Activated CD4-positive, alpha-beta memory T cell treated with anti-CD3 and anti-CD28 coated beads, Interleukin-2, amount 10 ng/mL, durations not matched to agents 7 days and 5 days (primary cell): ENCODE measurements at places on chromosomes 3 and 15. TPM values are rescaled to one million over a fixed set of nuclear protein-coding genes. Genes with fewer than 3 reads are reported as not detected.

- no peaks in the 10 kb centered on the region for H3K4me1 ChIP-seq
- no peak overlapping the region for H3K27ac ChIP-seq
- no peaks in the 10 kb centered on the region for H3K27me3 ChIP-seq
These were observed 321.0 kb upstream of the NAALADL2 start for GRCh38 chr3:174538151-174538550.

GRCh38 chr3:172094621-172095557 is 55.5 kb downstream of the FNDC3B start:
- no peak overlapping the region for H3K4me3 ChIP-seq
- H3K27me3 ChIP-seq, result no peaks in the 10 kb centered on the region
- peaks cover 43% of the 10 kb centered on the region for H3K4me1 ChIP-seq
- H3K36me3 ChIP-seq, result peaks cover 12% of the 10 kb centered on the region
- H3K27ac ChIP-seq, result peak overlapping the region; percentile 53

- H3K36me3 ChIP-seq, result peaks cover 27% of the 10 kb centered on the region
- no peaks in the 10 kb centered on the region for H3K27me3 ChIP-seq
- H3K4me3 ChIP-seq, result no peak overlapping the region
- H3K27ac ChIP-seq, result no peak overlapping the region
- H3K4me1 ChIP-seq, result peaks cover 10% of the 10 kb centered on the region
These were observed 23.8 kb upstream of the ANXA2 start for GRCh38 chr15:60421544-60421943.

ITIH4 gene
- 16.0 TPM for total RNA-seq

LRRC34 gene
- 6.0 TPM for total RNA-seq

DNA sequence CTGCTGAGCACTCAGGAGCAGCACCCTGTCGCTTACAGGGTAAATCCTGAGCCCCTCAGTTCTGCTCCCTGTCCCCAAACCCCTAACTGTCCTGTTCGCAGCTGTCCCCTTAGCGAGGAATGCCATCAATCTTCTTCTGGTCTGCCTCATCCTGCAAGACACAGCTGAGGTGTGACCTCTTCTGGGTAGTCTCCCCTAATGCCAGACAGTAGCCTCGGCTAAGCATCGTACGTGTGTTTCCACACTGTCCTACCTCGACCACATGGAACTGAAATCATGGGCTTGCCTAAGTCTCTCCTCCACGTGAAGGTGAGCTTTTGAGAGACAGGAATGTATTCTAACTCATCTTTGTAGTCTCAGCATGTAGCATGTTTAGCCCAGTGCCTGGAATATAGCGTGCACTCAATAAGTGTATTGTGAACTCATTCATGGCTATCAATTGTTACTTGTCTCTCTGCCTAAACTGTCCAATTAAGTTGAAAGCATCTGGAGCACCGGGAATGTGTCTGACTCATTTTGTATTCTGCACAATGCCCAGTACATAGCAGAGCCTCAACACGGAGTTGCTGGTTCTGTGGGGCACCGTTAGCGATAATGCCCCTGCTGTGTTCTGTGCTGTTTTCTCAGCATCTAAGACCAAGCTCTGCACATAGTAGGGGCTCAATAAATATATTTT is 90.2 kb downstream of the HES1 start:
- H3K27ac ChIP-seq, result no peak overlapping the region
- peaks cover 72% of the 10 kb centered on the region for H3K27me3 ChIP-seq
- peaks cover 12% of the 10 kb centered on the region for H3K36me3 ChIP-seq
- H3K4me3 ChIP-seq, result no peak overlapping the region
- H3K4me1 ChIP-seq, result peaks cover 22% of the 10 kb centered on the region

DNA sequence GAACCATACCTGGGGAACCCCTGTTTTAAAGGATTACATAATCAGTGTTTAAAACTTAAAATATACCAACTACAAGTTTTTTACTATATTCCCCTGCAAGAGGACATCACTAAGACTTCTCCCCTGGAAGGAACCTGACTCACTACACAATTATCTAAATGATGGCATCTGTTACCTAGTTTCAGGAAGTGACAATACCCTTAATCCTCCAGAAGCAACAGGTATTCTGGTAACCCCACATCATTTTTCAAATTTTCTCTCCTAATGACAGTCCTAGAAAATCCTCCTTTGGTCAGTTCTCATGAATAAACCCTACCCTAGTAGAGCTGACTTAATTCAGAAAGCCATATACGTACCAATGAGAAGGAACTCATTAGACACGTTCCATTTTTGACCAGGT is 78.4 kb downstream of the RFX7 start:
- H3K4me3 ChIP-seq, result no peak overlapping the region
- H3K4me1 ChIP-seq, result peaks cover 45% of the 10 kb centered on the region
- H3K36me3 ChIP-seq, result peaks cover 22% of the 10 kb centered on the region
- DNase-seq, result no peak

- no peak overlapping the region for H3K27ac ChIP-seq
- H3K4me1 ChIP-seq, result no peaks in the 10 kb centered on the region
- DNase-seq, result no peak
These were observed 47.3 kb upstream of the TCF12 start for GRCh38 chr15:56871185-56871584.

GRCh38 chr15:40095371-40096093 is 13.1 kb downstream of the BMF start:
- no peaks in the 10 kb centered on the region for H3K27me3 ChIP-seq
- H3K4me1 ChIP-seq, result peaks cover 67% of the 10 kb centered on the region
- H3K4me3 ChIP-seq, result no peak overlapping the region
- no peak for DNase-seq

DNA sequence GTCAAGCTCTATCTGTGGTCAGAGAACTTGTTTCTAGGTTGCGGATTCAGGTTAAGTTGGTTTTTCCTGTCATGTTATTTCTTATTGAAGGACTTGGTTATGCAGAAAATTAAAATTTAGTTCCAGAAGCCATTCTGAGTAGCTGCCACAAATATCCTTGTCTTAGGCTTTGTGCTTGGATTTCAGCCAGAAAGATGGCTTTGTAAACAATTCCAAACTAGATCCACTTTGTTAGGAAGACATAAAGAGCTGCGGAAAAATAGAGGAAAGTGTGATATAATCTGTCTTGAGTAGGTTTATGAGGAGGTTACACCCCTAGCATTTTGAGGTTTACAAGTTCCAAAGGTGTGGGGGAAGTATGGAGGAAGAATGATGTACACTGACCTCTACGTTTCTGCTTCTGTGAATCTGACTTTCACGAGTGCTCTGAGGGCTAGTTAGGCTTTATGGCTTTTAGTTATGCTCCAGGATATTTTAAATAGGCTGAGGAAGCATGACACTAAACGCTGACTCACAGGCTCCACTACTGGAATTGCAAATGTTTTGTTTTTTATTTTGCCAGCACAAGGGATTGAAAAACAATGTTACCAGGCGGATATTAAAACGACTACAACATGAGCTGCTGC is 46.3 kb upstream of the UTS2B start:
- no peak for DNase-seq
- H3K27me3 ChIP-seq, result no peaks in the 10 kb centered on the region
- no peak overlapping the region for H3K4me3 ChIP-seq

DNA sequence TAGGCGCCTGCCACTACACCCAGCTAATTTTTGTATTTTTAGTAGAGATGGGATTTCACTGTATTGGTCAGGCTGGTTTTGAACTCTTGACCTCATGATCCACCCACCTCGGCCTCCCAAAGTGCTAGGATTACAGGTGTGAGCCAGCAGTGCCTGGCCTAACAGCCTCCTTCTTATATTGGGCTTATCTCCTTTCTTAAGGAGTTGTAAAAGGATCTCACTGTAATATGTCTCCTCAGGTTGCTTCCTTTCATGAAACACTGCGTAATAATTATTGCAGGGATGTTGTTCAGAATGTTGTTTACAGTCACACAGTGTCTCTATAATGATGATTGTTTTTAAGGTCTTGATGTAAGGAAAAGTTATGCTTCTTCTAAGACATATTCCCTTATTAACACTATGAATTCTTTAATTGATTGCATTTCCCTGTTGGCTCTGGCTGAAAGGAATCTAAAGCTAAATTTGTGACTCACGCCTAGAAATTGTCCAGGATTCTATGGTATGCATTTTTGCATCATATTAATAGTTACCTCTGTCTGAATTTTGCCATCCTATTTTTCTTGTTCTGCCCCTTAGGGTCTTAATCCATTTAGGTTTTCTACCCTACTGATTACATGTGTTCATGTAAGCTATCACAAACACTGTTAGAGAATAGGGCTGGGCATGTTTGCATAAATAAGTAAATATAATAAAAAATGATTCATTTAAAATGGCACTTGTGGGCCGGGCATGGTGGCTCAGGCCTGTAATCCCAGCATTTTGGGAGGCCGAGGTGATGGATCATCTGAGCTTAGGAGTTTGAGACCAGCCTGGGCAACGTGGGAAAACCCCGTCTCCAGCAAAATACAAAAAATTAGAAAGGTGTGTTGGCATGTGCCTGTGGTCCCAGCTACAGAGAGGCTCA is 24.5 kb upstream of the RNF111 start:
- H3K4me3 ChIP-seq, result no peak overlapping the region
- no peak for DNase-seq
- peaks cover 8% of the 10 kb centered on the region for H3K27me3 ChIP-seq
- H3K4me1 ChIP-seq, result no peaks in the 10 kb centered on the region
- no peaks in the 10 kb centered on the region for H3K36me3 ChIP-seq

DLEC1 gene
- 3.8 TPM for total RNA-seq

FBXW12 gene
- total RNA-seq, result not detected

DNA sequence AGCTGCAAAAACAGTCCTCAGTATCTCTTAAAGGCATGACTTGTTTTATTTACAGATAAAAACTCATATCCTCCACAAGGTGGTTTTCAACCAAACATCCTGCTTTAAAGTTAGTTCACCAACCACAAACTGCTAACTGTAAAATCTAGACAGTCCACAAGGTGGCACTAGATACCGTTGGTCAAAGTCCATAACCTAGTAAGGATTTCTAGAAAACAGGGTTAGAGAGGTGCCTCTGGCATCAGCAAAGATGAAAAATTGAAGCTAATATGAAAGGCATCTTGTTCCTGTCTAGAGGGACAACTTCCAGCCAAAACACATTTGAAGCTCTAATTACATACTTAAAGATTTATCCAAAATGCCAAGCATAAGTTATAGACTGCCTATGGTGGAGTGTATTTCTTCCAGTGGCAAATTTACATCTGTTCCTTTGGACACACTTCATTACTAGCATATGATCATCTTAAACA is 56.0 kb downstream of the ZMAT3 start:
- H3K4me1 ChIP-seq, result peaks cover 40% of the 10 kb centered on the region
- peak; percentile 67 for DNase-seq
- peak overlapping the region; percentile 45 for H3K27ac ChIP-seq
- H3K36me3 ChIP-seq, result peaks cover 5% of the 10 kb centered on the region
- no peak overlapping the region for H3K4me3 ChIP-seq

- peaks cover 3% of the 10 kb centered on the region for H3K4me1 ChIP-seq
- H3K27ac ChIP-seq, result no peak overlapping the region
- no peak overlapping the region for H3K4me3 ChIP-seq
- H3K27me3 ChIP-seq, result peaks cover 6% of the 10 kb centered on the region
These were observed 26.8 kb downstream of the ACAN start for GRCh38 chr15:88830016-88830415.

- peaks cover 11% of the 10 kb centered on the region for H3K27me3 ChIP-seq
- no peak for DNase-seq
- no peak overlapping the region for H3K27ac ChIP-seq
- no peaks in the 10 kb centered on the region for H3K36me3 ChIP-seq
- no peaks in the 10 kb centered on the region for H3K4me1 ChIP-seq
These were observed 24.3 kb downstream of the CLDN11 start for GRCh38 chr3:170442947-170443346.

- no peaks in the 10 kb centered on the region for H3K27me3 ChIP-seq
- peaks cover 42% of the 10 kb centered on the region for H3K36me3 ChIP-seq
- no peak for DNase-seq
- peaks cover 90% of the 10 kb centered on the region for H3K4me1 ChIP-seq
These were observed 11.7 kb upstream of the MBNL1 start for GRCh38 chr3:152256851-152257562.

KBTBD12 gene
- not detected for total RNA-seq

DNA sequence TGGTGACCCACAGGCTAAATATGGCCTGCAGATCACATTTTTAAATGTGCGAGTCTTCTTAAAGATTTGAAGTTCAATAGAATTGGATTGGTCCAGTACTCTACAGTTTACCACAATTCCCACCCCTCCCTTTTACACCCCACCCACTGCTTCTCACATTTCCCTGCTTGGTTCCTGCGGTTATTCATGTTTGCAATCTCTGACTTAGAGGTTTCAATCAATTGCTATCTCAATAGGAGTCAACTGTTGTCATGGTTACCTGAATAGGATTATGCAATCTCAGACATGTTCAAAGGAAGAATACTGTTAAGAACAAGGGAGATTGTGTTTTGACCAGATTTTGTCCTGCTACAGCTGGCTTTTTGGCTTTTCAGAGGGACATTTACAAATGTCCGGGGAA is 4.9 kb upstream of the C3orf49 start:
- H3K27ac ChIP-seq, result no peak overlapping the region
- H3K4me3 ChIP-seq, result no peak overlapping the region
- H3K4me1 ChIP-seq, result no peaks in the 10 kb centered on the region
- H3K27me3 ChIP-seq, result no peaks in the 10 kb centered on the region
- no peaks in the 10 kb centered on the region for H3K36me3 ChIP-seq

DNA sequence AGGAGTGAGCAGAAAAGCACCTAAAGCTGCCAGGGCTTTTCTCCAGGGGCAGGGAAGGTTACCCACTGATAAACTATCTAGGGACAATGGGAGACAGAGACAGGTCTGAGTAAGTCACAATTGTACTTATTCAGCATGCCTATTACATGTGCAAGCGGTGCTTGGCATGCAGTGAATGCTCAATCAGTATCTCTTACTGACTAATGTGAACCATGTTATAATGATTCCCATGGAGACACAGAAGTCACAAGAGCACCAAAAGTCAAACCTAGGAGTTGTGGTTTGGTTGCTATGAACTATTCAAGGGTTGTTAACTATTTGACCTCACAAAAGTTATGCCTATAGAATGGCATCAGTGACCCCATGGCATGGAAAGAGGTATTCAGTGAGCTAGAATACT is 50.0 kb upstream of the RASGRP1 start:
- H3K27me3 ChIP-seq, result no peaks in the 10 kb centered on the region
- H3K27ac ChIP-seq, result no peak overlapping the region
- peaks cover 41% of the 10 kb centered on the region for H3K4me1 ChIP-seq
- DNase-seq, result no peak

GRCh38 chr3:99599894-99600293 is 38.5 kb upstream of the COL8A1 start:
- no peak overlapping the region for H3K4me3 ChIP-seq
- H3K27me3 ChIP-seq, result no peaks in the 10 kb centered on the region
- H3K36me3 ChIP-seq, result no peaks in the 10 kb centered on the region
- H3K4me1 ChIP-seq, result no peaks in the 10 kb centered on the region

LRRC2 gene
- 0.35 TPM for total RNA-seq

DNA sequence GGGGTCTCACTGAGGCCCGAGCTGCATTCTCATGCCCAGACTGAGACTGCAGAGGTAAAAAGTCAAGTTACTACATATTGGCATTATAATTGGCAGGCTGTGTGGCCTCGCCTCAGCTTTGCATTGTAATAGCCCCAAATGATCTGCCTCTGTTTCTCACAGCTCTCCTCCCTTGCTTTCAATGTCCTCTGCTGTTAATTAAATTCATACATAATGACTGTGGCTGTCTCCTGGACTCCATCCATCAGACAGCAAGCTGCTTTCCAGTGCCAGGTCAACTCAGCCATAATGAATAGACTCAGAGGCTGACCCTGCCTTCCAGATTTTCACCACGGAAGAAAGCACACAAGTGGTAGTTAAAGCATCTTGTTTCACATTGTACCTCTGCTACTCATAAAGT is 7.6 kb upstream of the RTP4 start:
- no peaks in the 10 kb centered on the region for H3K36me3 ChIP-seq
- H3K27ac ChIP-seq, result no peak overlapping the region
- peaks cover 11% of the 10 kb centered on the region for H3K4me1 ChIP-seq
- H3K4me3 ChIP-seq, result no peak overlapping the region
